ENCODE measurements at places on chromosomes 5 and 9. TPM values are rescaled to one million over a fixed set of nuclear protein-coding genes. Genes with fewer than 3 reads are reported as not detected.
A peak's percentile ranks its signal among the peaks of the same experiment; 100 is the strongest.

DNA sequence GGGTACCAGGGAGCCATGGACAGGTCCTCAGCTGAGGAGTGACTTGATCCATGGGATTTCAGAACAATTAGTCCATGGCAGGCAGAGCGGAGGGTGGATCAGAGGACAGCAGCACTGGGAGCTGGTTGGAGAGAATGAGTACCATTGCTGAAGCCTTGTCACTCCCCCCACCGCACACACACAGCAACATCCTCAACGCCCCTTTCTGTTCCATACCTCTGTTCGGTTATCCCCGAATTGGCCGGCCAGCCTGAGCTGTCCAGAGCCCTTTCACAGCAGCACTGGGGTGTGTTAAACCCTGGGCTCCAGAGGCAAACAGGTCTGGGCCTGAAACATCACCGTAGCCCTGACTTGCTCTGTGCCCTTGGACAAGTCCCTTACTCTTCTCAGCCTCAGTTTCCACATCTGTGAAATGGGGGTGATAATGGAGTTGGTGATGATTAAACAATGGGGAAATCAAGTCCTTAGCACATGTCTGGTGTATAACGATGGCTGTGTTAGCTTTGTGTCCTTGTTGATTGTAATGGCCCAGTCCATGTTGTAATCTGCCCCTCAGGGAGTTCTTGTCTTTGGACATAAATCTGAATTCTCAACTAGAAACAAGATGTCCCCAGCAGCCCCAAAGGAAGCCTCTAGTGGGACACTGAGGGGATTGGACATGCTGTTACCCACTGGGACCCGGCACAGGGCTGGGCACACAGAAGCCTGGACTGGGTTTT lies 16.9 kb downstream of the GSN start:
- no peaks in the 10 kb centered on the region for H3K36me3 ChIP-seq
- peak overlapping the region; percentile 93 for H3K27ac ChIP-seq
- H3K27me3 ChIP-seq, result no peaks in the 10 kb centered on the region
- no peak overlapping the region for H3K4me3 ChIP-seq
- DNase-seq, result peak; percentile 44

DNA sequence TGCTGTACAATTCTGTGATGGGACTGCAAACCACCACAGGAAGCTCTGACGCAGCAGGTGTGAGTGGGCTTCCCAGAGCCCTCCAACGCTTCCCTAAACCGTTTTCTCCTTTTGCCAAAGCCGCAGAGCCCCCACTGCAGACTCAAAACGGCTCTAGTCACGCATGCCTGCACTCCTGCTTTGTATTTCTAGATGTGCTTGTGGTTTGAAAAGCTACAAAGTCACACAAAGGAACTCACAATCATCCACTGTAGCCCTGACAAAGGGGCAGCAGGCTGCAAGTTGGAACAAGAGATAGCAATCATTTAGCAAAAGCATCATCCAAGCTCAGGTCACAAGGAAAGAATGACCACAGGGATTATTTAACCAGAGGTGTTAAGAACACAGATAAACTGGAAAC lies 79.3 kb downstream of the PTPN3 start:
- H3K4me3 ChIP-seq, result no peak overlapping the region
- H3K4me1 ChIP-seq, result no peaks in the 10 kb centered on the region
- H3K27ac ChIP-seq, result no peak overlapping the region
- H3K36me3 ChIP-seq, result peaks cover 40% of the 10 kb centered on the region
- H3K27me3 ChIP-seq, result no peaks in the 10 kb centered on the region
- no peak for DNase-seq

DNA sequence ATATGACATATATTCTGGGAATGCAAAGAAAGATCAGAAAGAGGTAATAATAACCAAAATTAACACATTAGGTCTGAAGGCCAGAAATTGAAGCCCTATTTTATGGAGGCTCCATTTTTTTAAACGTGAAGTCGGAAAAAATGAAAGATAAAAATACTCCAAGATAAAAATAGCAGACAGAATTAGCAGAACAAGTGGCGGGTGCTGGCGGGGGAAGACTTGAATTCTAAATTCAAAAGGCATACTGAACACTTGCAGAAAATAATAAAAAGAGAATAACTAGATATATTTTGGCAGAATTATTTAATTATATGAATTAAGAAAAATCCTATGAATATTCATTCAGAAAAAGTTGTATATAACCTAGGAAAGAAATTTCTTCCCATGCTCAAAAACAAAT lies 543.7 kb upstream of the ACO1 start:
- no peak overlapping the region for H3K4me3 ChIP-seq
- no peaks in the 10 kb centered on the region for H3K4me1 ChIP-seq
- H3K27ac ChIP-seq, result no peak overlapping the region

The GRXCR2 gene
- not detected for total RNA-seq

DNA sequence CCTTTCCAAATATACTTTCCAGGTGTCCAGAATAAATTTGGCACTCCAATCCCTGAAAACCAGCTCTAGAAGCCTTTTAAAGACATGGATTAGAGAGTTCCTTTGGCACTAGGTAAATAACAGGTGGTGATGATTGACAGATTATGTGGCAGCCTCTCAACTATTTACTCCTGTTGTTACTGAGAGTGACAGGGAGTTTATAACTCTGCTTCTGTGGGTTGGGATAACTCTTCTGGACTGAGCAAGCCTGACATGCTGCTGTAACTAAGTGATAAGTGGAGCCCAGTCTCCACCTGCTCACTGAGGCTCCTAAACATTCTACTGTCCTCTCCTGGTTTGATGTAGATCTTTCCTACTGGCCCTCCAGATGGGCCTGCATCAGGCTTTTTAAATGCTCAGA lies 693.2 kb upstream of the FTMT start:
- H3K4me1 ChIP-seq, result no peaks in the 10 kb centered on the region
- no peak overlapping the region for H3K4me3 ChIP-seq
- no peaks in the 10 kb centered on the region for H3K27me3 ChIP-seq
- H3K27ac ChIP-seq, result no peak overlapping the region
- H3K36me3 ChIP-seq, result no peaks in the 10 kb centered on the region
- DNase-seq, result no peak

DNA sequence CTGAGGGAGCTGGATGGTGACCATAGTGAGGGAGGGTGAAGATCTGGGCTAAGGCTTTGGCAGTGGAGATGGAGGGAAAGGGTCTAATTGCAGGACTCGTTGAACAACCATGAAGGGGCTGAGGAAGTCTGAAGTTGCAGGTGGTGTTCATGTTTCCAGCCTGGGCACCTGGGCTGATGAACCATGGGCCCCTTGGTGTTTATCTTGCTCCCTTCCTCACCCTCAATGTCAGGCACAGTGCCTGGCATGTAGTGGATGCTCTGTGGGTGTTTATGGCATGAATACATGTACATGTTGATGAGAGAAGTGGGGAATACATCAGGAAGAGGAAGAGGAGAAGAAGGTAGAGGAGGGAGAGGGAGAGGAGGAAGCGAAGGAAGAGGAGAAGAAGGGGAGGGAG lies 31.3 kb upstream of the COL15A1 start:
- no peak for DNase-seq
- H3K27me3 ChIP-seq, result no peaks in the 10 kb centered on the region
- H3K4me3 ChIP-seq, result no peak overlapping the region
- no peak overlapping the region for H3K27ac ChIP-seq
- H3K4me1 ChIP-seq, result no peaks in the 10 kb centered on the region

DNA sequence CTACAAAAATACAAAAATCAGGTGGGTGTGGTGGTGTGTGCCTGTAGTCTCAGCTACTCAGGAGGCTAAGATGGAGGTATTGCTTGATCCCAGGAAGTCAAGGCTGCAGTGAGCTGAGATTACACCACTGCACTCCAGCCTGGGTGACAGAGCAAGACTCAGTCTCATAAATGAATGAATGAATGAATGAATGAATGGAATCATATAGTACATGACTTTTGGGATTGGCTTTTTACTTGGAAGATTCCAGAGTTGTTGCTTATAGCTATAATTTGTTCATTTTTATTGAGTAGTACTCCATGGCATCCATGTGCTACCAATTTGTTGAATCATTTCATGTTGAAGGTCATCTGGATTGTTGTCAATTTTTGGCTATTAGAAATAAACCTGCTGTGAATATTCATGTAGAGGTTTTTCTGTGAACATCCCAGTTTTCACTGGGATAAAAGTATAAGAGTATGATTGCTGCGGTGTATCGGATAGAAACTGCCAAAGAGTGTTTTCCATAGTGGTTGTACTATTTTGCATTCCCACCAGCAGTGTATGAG lies 19.9 kb downstream of the ERBIN start:
- H3K27me3 ChIP-seq, result no peaks in the 10 kb centered on the region
- no peak overlapping the region for H3K27ac ChIP-seq
- H3K4me1 ChIP-seq, result no peaks in the 10 kb centered on the region
